ENCODE measurements at places on chromosomes 3 and 15.

DNA sequence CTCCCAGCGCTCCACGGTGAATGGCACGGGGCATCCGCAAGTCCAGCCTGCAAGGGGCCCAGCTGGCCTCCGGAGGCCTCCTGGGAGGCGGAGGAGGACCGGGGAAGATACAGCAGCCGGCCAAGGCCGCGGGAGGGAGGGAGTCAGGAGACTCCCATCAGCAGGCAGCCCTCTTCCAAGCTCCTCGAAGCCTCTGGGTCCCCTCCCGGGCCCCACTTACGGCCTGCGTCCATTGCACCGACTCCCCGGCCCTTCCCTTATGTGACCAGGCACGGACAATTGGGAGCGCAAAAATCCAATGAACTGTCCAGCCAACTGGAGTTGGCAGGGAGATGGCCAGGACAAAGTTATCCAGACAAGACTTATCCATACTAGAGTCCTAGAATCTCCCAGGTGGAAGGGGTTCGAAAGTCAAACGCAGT, 668 bp downstream of the MFGE8 start:
- no peak for DNase-seq

- peak; percentile 33 for DNase-seq
Measured at GRCh38 chr3:98726084-98726483, 37.1 kb upstream of the ST3GAL6 start.

DNA sequence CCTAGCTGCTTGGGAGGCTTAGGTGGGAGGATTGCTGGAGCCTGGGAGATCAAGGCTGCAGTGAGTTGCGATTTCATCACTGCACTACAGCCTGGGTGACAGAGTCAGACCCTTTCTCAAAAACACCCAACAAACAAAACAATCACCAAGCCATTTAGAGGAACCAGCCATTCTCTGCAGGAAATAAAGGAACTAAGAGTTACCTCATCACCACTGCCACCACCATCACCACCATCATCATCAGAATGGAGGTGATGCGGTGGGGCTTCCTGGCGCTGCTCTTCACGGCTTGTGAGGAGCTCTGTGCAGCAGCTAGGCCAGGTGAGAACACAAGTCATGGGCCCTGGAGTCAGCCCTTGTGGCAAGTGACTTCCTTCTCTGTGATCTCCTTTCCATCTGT, 37.7 kb upstream of the KLHL25 start:
- DNase-seq: no peak

- DNase-seq: no peak
Measured at GRCh38 chr15:39593656-39594445, 13.0 kb downstream of the THBS1 start.

DNA sequence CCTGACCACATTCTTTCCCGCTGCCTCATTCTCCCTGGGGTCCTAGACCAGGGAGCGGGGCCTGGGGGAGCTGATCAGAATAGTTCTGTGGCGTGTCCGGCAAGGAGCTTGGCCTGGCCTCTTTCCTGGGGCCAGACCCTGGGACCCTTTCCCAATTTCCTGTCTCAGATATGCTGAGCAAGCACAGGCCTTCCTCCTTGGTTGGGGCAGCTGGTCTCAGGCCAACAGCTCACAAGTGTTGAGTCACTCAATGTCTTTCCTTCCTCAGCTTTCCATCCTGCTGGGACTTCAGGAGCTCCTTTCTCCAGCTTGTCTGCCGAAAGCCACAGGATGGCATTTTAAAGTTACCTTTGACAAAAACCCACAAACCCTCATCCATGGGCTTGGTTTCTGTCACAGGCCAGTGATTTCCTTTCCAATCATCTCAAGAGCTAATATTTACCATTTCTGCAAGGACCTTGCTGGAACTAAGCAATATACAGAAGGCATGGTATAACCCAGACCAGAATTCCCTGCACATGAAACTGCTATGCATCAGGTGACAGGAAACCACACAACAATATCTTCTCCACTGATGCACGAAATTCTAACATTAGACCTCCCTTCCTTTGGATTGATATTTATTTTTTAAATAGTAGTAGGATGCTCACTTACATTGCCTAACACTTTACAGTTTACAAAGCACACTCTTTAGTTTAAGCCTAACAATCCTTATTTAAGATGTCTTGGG, 19.5 kb upstream of the TIMP4 start:
- peak; percentile 69 for DNase-seq

DNA sequence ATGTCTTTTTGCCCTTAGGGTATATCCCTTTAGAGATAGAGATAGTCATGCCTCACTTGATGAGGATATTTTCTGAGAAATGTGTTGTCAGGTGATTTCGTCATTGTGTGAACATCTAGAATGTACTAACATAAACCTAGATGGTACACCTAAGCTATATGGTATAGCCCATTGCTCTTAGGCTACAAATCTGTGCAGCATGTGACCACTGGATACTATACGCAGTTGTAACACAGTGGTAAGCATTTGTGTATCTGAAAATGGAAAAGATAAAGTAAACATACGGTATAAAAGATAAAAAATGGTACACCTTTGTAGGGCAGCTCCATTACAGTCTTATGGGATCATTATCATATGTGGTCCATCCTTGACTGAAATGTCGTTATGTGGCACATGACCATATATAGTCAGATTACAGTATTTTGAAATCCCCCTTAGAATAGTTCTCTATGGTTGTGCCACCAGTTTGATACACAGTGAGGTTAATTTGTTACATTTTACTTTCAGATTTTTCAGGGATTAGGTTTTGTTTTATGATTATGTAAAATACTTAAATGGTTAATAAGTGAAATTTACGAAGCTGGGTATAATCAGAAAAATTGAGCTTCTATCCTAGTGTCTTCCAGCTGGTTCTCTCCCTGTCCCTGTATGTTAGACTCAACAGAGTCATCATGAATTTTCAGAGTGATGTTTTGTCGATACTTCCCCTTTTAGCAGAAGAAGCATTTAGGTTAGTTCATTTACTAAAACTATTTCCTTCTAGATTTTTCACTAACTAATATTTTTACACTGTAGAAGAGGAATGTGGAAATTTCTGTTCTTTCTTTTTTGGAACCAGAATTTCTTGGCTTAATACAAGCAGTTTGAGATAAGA, 12.8 kb downstream of the SETD5 start:
- DNase-seq: no peak

Data from fibroblast of skin of scalp (primary cell).